Immature natural killer cell (primary cell): ENCODE measurements at places on chromosomes 2 and 18.

GRCh38 chr2:27014771-27015433, 17.9 kb upstream of the TMEM214 start:
- DNase-seq: no peak

DNA sequence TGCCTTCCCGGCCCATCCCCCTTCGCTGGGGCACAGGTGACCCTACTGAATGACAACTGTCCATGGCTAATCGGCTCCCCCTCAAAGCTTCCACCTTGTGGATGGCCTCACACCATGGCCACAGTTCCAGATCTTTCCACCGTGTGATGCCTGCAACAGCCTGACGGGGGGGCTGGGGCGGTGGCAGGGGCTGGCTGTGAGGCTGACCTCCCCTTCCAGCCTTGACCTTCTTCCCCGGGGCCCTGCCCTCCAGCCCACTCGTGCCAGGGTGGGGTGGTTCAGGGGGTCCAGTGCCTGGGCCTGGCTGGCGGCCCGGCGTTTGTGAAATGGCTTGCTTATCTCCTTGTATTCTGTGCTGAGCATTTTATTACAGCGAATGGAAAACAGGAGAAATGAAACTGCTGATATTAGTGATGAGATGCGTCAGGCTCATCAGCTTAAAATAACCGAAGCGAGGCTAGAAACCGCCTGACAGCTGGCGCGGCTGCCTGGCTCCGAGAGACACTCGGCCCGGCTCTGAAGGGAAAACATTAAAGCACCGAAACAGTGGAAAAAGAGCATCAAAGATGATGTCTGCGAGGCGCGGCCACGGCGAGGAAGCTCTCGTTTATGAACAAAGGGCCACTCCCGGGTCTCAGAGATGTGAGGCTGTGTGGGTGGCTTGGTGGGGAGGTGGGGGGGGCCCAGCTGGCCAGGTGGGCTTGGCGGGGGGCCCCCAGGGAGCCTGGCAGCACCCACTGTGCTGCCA, 916 bp upstream of the PDCD1 start:
- DNase-seq: no peak

DNA sequence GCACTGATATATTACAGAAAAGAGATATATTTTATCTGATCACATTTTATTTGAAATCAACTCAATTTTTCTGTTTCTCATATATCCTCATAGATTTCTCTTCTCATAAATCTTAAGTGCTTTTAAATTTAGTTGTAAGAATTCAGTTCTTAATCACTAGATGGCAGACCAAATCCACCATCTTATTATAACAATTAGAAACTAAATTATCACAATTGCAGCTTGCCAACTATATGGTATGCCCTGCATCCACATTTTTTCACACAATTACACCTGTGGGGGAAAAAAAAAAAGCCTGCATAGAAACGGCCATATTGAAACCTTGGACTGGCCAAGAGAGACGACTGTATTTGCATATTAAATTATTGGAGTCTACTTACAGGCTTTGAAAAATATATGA, 64.4 kb downstream of the COL5A2 start:
- DNase-seq: no peak

GRCh38 chr2:134169788-134170187, 84.1 kb upstream of the MGAT5 start:
- DNase-seq: no peak
